ENCODE measurements at places on chromosomes 7 and 10.
A peak's percentile ranks its signal among the peaks of the same experiment; 100 is the strongest.

DNA sequence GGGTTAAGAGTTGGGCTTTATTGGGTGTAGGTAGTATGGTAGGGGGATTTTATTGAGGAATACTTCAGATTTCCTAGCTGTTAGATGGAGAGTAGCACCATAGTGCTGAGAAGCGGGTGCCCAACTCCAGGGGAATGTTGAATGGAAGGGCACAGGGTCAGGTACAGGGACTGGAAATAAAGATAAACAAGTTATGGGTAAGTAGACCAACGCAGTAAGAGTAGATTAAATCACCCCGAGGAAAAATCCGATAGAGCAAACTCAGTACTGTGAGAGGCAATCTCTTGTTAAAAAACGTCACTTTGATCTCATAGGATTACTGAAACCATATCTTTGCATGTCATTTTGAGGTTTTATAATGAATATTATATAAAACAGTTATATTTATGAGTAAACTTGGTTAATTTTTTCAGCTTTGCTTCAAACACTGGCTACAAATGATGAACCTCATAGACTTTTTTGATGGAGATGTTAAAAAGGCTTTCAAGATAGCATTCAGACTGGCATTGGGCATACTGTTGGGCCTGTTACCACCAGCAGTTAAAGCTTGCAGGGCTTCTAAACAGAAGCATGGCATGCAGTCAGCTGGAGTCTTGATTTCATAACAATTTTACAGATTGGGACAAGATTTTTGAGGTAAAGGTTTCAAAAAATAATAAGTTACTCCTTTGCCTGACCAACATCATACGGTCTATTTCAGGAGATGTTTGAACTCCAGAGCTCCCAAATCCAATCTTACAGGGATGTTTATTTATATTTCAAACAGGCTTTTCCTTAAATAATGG, 7.1 kb downstream of the AHR start:
- no peak for DNase-seq

DNA sequence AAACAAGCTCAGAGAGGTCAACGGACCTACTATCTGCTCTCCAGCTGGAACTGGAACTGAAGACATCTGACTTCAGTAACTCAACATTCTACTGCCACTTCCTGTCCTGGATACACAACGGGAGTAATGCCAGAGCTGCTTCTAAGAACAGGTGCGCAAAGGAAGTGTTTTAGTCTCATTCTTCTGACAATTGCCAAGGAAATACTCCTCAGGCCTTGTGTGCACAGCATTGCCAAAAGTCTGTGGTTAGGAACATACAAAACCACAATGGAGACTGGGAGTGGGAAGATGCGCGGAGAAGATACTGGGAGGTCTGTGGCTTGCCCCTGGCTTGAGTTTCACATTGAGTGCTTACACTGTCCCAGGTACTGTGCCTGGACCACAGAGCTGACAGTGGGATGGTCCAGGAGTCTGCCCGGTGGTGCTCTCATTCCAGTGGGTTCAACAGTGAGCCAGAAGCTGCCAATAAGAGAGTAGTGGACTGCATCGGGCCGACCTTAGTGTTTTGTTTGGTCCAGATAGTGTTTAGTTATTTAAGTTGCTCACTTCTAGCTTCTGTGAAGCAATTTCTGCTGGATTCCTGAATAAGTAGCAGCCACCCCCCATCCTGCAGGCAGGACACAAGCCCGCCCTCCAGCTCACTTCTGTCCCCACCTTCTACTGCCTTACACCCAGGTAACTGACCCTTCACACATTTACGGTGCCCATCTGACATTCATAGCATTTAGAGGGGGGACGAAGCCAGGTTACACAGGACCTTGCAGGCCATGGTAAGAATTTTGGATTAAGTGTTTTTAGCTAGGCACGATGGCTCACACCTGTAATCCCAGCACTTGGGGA, 10.3 kb downstream of the TBL2 start:
- no peak for DNase-seq

DNA sequence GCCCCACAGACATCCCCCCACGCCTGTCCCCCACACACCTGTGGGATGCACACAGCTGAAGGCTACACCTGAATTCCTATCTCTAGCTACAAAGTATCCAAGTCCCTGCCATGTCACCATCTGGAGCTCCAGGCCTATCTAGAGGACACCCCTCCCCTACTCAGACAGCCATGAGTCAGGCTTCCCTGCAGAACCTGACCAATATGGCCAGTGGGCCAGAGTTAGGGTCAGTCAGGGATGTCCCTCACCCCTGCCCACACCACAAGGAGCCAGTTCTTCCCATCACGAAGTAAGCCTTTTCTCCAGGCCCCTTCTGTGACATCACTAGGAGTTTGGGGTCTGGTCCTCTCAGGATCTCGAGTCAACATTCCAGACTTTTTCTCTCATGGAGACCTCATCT, 10.6 kb upstream of the SLC18A3 start:
- DNase-seq = no peak

DNA sequence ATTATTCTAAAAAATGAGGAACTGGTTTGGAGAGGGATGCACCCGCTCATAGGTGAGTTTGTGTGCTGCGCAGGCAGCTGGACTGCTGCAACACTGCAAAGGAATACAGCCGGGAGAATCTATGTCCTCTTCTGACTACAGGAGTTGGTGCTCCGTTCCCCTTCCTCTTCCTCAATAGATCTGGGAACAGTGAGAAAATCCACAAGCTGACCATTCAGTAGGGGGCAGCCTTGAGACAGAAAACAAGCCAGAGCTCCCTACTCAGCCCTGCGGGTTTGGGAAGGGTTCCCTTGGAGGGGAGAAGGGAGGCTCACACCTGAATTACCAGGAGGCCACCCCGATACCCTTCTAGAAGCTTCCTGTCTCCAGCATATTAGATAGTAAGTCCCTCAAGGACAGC, 87.3 kb upstream of the FOXI2 start:
- DNase-seq = peak; percentile 29

GRCh38 chr10:92094960-92095359, 171.4 kb downstream of the BTAF1 start:
- no peak for DNase-seq

GRCh38 chr10:14020037-14020664, 310.6 kb downstream of the FRMD4A start:
- no peak for DNase-seq

DNA sequence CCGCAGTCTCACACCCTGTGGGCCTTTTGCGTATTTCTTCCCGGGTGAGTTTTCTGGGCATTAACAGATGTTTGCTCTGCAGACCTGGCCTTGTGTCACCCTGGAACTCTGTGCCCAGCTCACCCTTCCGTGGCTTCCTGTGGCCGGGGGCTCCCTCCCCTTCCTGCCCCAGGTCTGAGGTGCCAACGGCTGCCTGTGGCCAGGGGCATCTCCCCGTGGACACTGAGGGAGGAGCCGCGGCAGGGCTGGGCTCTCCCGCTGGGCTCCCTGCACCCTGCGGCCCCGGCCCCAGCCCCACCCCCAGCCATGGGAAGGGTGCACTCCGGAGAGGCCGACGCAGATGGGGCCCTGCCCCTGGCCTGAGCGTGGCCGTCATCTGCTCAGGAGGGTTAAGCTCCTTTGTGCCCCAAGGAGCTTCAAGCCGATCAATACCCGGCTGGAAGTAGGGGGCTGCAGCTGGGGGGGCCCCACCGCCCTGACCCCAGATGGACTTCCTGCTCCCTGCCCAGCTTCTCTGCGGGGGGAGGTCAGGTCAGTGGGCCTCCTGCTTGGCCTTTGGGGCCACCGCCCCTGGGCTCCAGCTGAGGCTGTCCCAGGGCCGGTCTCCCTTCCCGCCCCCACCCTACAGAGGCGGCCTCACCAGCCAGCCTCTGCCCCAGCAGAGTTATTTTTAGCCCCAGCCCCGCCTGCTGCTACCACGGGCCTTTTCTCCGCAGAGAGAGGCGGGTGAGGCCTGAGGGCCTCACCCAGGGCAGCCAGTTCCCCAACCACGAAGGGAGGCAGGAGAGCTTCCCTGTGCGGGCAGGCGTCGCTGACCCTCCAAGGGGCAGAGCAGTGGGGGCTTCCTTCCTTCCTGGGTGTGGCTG, 24.2 kb downstream of the PWWP2B start:
- no peak for DNase-seq

DNA sequence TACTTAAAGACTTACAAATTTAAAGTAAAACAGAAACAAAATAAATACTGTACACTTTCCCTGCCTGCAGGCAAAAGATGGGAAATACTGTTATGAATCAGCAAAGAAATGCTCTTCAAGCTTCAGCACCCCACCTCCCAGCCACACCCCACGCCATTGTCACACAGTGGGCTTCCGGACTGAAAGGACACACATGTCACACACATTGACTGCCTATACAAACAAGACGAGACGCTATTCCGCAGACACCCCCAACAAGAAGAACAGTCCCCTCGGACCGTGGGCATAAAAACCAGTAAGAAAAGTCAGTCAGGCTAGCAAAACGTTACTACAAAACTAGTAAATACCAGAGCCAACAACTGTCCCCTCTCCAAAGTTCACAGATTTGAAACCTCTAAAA, 22.2 kb upstream of the PARP12 start:
- DNase-seq = peak; percentile 31

DNA sequence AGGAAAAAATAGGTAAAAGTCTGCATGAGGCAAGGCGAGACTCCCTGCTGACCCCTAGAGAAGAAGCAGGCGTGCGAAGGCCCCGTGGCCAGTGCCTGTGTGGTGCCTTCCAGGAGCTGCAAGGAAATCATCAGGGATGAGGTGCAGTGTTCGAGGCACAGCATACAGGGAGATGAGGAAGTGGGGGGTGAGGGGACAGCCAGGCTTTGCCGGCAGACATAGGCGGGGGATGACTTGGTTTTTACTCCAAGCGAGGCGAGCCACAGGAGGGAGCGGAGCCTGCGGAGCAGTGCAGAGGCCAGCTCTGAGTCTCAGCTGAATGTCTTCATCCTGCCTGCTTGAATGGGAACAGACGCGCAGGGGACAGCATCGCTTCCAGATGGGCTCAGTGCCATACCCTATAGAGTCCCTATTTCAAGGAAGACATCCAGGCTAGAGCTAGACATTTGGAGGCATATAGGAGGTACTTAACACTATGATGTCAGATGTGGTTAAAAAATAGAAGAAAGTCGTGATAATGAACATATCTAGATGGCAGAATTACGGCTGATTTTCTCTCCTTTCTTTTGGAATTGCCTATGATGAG, 49.5 kb downstream of the TCERG1L start:
- DNase-seq = no peak

DNA sequence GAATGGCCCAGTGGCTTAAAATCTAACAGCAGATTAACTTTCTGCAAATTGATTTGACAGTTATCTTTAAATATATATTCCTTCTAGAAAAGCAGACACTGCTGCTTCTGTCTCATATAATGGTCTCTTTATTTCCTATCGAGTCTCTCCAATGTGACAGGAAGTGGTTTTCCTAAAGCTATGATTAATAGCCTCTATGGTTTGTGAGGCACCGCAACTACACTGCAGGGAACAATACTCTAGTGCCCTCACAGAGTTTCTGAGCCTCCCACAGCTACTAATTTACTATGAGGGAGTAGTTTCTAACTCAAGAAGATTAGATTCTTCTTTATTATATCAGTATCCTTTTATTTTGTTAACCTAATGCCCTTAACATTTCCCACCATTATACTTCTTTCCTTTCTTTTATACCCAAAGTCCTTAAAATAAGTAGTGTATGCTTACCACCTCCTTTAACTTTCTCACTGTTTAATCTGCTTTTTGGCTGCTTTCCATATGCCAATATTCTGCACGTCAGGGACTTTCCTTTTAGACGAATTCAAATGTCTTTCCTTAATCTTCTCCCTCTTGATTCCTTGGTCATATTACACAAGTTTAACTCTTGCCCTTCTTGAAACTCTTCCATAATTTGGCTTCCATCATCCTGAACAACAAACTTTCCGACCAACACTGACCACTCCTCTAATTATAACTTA, 23.8 kb upstream of the AHR start:
- DNase-seq = peak; percentile 63

DNA sequence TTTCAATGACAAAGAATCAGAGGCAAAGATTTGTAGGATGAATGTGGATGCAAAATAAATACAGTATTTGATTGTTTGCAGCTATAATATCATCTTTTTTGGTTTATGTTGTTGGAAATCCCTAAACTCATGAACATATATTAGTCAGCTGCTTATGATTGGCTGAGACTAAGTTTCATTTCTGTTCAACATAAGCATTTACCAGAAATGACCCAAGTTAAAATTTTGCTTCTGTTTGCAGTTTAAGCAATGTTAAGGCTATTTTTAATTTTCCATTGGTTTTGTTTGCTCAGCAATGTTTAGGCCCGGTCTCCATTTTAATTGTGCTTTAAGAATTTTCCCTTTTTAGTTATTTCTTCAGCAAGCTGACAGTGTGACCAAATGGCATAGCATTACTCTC, 22.0 kb downstream of the GIMAP6 start:
- DNase-seq = no peak

GRCh38 chr7:129468087-129468486, 33.9 kb downstream of the STRIP2 start:
- DNase-seq = no peak

- DNase-seq = no peak
These were observed 303.1 kb downstream of the KCNMA1 start for GRCh38 chr10:77334501-77334900.

DNA sequence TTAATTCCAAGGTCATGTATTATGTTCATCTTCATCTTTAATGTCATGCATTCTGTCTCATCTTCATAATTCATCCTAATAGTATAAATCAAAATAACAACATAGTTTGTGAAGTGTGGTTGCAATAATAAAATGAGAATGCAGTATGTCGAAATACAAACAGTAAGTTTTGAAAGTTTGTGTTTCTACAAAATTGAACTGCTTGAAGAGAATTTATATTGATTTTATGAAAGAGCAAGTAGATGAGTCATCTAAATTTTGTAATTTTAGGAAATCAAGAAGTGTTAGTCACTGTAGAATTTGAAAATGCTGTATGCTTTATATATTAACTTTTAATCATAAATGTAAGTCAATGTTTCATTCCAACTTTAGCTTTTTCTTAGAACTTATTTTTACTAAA, 190.5 kb upstream of the PPP1R3A start:
- DNase-seq = no peak

DNA sequence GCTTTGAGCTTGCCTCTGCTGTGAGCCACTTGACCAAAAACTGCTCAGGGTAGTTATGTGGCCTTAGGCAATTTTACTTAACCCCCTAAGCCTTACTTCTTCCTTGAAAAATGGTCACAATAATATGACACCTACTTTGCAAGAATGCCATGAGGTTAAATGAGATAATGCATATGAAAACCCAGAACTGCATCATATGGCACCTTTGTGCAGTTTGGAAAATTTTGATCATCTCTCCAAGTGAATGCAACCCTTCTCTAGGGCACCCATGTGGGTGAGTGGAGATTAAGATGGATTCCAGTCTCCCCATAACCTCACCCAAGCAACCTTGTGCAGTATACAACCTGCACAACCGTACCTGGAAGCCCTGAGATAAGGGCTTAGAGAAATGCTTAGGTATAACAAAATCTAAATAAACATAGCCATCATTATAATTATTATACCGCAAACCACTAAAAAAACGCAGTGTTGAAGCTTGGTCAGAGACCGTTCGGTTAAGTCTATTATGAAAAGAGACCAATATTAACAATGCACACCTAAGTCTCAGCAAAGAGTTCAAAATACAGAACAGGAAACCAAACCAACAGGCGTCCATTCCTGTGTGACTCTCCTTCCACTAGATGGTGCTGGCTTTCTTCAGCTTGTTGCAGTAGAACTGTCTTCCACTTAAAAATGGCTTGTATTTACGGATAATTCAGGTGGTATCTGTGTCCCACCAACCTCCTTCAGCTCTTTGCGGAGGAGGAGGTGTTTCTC, 21.0 kb upstream of the ASB15 start:
- peak; percentile 73 for DNase-seq

GRCh38 chr7:140680886-140681285, 8.1 kb downstream of the ADCK2 start:
- DNase-seq = no peak

- DNase-seq = no peak
These were observed 11.4 kb upstream of the HSPA12A start for GRCh38 chr10:116753759-116754158.

Measured in dermis blood vessel endothelial cell (primary cell).